Urothelium cell line (cell line): ENCODE measurements at places on chromosomes 16 and 17.

DNA sequence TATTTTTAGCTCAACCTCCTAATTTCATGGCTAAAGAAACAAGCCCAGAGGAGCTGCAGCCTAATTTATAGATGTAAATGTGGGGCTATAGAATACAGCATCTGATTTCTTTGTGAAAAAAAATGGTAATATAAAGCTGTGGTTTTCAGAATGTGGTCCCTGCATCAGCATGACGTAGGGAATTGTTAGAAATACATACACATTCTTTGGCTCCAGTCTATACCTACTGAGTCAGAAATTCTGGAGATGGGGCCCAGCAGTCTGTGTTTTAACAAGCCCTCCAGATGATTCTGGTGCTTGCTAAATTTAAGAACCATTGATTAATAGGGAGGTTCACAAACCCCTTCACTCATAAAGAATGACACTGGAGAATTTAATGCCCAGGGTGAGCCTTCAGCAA, 18.1 kb upstream of the MYH8 start:
- no peak for DNase-seq

DNA sequence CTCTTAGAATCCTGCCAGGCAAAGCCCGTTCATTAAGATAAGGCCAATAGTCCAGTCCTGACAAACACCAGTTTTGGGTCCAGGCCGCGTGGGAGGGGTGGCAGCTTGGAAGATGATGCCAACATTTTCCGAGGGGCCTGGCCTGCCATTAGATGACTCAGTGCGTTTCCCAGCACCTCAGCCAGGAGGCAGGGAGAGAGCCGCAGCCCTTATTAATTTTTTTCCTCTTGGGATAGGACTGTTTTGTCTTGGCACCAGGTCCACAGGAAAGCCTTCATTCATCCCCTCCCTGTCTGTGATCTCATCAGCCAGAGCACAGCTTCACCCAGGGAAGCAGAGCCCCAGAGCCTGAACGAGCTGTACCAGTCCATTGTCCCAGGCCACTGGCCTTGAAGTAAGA, 4.7 kb upstream of the NDEL1 start:
- DNase-seq, result peak; percentile 35

- no peak for DNase-seq
Measured at GRCh38 chr17:28904800-28905199, 1.9 kb upstream of the DHRS13 start.

GRCh38 chr17:8151641-8152111, 528 bp downstream of the PER1 start:
- DNase-seq, result no peak

- no peak for DNase-seq
Measured at GRCh38 chr16:29745853-29746345, at the start of gene C16orf54. Gene C16orf54 (minus strand): TSS chr16:29745990. CDS start chr16:29744951, 1,039 bp downstream.

GRCh38 chr17:76365256-76365903, 11.7 kb upstream of the PRPSAP1 start:
- DNase-seq, result no peak

DNA sequence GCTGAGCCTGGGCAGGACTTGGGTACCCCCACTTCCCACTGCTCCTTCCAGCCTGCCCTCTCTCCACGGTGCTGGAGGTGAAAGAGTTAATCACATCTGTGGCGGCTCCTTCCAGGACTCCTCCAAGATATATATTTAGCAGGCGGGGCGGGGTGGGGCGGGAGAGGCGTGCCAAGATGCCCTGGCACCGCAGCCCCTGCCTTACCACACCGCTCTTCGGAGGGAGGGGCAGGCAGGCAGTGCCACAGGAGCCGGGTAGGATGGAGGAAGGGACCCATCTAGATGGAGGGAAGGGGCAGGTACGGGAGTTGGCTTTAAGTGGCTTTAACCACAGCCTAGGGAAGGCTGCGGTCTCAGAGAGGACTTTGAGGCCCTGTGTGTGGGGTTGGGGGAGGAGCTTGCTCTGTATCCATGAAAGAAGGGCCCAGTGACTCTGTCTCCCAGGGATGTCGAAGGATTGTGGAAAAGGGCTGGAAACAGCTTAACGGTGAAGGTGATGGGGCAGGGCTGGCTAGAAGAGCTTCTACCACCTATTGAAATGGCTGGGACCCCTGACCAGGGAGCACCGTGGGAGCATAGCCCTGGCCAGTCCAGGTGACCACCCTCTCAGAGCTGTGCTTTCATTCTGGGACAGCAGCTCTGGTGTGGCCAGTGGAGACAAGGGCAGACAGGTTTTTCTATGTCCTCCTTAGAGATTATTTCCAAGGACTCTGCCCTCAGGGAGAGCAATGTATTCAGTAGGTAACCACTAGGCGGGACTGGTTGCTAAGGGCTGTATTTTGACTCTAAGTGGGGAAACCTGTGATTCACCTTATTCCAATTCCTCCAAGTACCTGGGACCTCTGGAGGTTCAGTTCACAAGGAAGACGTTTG, 13.0 kb downstream of the GPR142 start:
- DNase-seq, result no peak

DNA sequence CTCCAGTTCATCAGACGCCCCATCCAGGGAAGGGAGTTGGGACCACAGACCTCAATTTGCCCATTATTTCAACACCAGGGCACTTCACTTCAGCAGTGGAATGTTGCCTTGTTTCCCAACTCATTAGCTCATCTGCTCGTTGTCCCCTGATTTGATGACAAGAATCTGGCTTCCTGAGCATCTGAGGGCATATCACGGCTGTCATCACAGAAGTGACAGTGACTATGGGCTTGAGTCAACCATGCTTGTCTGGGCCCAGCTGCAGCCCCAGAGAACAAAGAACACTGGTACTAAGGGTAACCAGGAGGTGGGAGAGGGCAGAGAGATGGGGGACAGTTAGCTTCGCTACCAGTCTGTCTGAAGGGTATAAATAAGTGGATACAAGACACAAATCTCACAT, 266.0 kb upstream of the SDK2 start:
- no peak for DNase-seq

DNA sequence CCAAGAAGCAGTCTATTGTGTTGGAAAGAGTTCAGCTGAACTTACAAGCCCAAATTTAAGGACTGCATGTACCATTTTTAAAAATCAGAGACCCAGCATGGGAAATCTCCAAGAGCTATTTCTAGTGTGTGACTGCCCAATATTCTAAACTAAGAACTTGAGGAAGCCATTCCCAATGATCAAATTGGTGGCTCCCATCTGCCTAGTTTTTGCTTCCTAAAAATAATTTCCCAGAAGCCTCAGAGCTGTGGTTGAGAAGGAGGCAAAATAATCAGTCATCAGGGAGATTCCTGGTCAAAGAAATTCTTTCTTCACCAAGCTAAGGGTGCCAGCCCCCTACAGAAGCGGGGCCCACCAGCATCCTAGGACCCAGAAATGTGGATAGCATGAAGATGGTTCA, 176.1 kb upstream of the CDH5 start:
- DNase-seq, result no peak

DNA sequence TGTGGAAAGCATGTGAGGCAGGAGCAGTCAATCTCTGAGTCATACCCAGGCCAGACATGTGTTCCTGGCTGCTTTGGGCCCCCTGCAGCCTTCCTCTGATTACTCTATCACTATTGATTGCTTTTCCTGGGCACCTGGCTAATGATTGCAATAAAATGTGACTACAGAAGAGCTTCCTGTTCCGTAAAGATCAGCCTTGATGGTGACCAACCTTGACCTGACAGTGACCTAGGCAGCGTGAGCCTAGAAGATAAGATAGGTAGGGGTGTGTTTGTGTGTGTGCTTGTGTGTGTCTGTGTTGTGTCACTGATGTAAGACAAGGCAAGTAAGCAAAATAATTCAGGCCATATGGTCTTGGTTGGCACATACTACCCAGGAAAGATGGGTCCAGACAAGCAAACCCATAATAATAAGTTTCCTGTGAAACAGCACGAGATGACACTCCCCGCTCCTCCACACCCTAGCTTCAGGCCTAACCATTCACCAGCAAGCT, 367.7 kb upstream of the CDH11 start:
- no peak for DNase-seq

DNA sequence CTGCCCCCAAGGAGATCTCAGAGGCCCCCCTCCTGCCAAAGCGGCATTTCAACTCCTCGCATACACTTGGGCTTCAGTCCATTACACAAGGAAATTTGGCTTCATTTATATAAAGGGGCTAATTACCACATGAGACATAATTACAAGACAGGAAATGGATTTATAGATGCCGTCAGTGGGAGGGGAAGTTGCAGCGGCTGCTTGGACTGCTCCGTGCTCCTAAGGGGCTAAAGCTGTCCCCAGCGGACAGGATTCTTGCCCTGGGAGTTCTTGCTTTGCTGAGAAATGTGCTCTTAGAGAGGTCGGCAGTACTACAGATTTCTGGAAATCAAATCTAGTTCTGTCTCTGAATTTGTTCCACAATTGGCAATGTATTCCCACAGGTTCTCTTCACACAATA, 57.2 kb upstream of the NLK start:
- no peak for DNase-seq

GRCh38 chr17:48612456-48612853, 1.6 kb upstream of the HOXB7 start:
- DNase-seq, result no peak

DNA sequence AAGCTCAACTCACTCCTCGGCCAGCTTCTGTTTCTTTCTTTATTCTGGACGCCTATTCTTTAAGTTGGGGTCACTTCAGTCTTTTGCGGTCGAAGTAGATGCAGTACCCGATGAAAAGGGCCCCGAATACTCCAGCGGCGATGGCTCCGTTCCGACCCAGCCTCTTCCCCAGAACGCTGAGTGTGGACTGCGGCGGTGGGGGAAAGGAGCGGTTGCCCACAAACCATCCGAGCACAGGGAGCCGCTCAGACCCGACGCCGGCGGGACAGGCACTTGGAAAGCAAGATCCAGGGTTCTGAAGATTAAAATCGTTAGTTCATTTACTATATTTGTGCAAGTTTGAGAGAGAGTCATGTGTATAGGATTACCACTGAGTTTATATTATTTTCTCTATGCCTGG, 22.5 kb downstream of the SLFN12L start:
- DNase-seq, result no peak

DNA sequence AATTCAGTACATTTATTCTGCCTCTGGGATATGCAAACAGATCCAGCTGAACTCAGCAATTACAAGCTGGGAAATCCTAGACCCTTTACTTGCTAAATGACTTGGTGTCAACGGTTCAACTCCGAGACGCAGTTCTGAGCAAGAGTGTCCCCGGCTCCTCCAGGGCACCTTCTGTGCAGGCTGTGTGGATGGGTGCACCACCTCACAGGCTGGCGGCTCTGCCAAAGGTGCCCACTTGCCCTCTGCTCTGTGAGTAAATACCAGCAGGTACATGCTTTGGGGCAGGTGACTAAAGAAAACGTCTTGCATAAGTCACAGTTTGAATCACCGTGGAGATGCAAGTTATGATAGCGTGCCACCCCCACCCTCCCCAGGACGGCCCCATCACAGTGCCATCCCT, 23.3 kb downstream of the MAP1LC3B start:
- DNase-seq, result no peak

- DNase-seq, result peak; percentile 84
Measured at GRCh38 chr17:57243171-57243622, 13.1 kb upstream of the MSI2 start.

DNA sequence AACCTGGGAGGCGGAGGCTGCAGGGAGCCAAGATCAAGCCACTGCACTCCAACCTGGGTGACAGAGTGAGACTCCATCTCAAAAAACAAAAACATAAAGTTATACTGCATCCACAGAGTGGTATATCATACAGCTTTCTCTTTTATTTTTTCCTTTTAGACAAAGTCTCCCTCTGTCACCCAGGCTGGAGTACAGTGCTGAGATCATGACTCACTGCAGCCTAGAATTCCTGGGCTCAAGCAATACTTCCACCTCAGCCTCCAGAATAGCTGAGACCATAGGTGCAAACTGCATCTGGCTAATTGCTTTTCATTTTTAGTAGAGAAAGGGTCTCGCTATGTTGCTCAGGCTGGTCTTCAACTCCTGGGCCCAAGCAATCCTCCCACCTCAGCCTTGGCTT, 10.0 kb upstream of the COPRS start:
- no peak for DNase-seq

- no peak for DNase-seq
Measured at GRCh38 chr17:72713701-72714100, 378.8 kb downstream of the SLC39A11 start.

- no peak for DNase-seq
Measured at GRCh38 chr16:2883458-2883908, 468 bp downstream of the FLYWCH2 start.

GRCh38 chr16:27799896-27800295, 250.0 kb downstream of the KATNIP start:
- no peak for DNase-seq

GRCh38 chr17:69018687-69019086, 42.0 kb downstream of the ABCA9 start:
- no peak for DNase-seq

DNA sequence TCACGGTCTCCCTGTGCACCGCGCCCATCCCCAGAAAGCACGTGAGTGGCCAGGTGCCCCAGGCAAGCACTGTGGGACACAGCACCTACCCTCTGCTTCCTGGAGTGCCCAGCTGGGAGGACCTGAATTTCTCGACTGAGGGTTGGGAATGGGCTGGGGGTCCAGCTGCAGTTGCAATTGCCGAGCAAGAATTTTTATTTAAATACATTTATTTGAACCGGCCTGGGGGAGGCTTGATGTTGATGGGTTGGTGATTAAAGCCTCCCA, 6.3 kb downstream of the SLC5A2 start:
- DNase-seq, result no peak

GRCh38 chr16:85156869-85157268, 44.6 kb upstream of the CIBAR2 start:
- DNase-seq, result no peak

DNA sequence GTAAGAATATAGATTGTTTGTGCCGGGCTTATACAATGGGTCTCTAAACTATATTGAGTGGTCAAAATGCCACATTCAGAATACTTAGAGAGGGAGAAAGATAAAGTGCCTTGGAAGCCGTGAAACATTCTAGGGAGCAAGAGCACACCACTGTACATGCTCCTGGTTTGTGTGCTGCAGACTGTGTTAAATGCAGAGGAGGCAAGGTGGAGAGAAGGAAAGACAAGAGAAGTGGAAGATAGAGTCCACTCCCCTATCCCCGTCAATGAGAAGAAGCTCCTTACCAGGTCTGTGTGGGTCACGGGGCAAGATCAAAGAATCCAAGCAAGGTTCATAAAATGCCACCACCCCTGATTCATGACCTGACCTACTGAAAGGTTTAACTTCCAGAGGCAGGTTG, 267.1 kb upstream of the TBX2 start:
- DNase-seq, result no peak

- DNase-seq, result no peak
Measured at GRCh38 chr16:4217204-4218131, 24.4 kb downstream of the SRL start.

DNA sequence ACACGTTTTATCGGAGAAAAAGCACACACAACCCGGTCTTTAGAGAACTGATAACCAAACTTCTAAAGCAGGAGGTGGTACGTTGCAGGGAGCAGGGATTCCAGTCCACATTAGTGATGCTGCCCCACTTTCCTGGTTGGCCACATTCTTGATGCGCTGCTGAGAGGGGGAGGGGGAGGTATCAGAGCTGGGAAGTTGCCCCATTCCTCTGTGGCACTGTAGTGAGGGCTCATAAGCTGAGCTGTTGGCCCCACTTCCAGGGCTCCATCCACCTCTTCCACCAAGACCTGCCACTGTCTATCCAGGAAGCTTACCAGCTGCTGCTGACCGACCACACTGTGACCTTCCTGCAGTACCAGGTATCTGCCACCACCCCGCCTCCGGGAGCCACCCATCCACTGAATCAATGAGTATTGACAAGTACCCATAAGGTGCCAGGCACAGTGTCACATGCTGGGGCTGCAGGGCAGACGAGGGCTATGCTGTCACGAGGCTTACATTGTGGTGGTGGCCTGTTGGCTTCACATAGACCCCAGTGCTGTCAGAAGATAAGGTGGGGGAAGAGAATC, 1.1 kb downstream of the TSEN54 start:
- peak; percentile 58 for DNase-seq
